ENCODE measurements at places on chromosomes 7 and 10.

DNA sequence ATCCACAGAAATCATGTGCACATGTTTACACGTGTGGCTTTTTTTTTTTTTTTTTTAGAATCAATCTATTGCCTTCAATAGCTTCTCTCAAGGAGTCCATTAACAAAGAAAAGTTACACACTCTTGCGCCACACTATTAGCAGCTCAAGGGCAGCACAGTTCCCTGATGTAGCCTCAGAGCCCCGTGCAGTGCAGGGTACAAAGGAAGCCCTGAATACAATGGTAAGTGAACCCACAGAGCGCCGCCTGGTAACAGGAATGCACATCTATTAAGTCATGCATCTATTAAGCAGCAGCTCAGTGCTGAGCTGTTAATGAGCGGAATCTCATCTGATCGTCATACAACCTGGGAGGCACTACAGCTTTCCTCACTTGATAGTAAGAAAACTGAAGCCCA, 113.7 kb upstream of the PDLIM1 start:
- DNase-seq = no peak

- DNase-seq = no peak
Observed at GRCh38 chr7:15554081-15554480, 7.7 kb downstream of the AGMO start.

- no peak for DNase-seq
Observed at GRCh38 chr7:130912082-130912861, 178.3 kb upstream of the KLF14 start.

- no peak for DNase-seq
Observed at GRCh38 chr7:112144284-112145059, 61.7 kb downstream of the DOCK4 start.

- DNase-seq = peak; percentile 9
Observed at GRCh38 chr7:88243345-88243909, 23.6 kb upstream of the SRI start.

DNA sequence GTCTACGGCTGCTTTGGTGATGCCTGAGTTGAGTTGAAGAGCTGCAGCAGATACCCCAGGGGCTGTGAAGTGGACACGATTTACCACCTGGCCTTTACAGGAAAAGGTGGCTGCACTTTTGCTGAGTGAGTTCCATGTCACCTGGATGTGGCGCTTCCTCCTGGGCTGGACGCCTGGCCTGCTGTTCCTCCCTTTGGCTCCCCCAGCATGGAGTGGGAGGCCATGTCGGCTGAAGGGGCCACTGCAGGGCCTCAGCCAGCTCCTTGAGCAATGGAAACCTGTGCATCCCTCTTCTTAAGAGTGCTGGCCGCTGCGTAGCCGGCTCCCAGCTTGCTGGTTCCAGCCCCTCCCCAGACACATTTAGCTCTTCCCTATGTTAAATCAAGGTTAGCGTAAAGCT, 221.0 kb downstream of the GLRX3 start:
- DNase-seq = no peak

GRCh38 chr10:86708783-86709380, 40.6 kb downstream of the LDB3 start:
- DNase-seq = no peak

DNA sequence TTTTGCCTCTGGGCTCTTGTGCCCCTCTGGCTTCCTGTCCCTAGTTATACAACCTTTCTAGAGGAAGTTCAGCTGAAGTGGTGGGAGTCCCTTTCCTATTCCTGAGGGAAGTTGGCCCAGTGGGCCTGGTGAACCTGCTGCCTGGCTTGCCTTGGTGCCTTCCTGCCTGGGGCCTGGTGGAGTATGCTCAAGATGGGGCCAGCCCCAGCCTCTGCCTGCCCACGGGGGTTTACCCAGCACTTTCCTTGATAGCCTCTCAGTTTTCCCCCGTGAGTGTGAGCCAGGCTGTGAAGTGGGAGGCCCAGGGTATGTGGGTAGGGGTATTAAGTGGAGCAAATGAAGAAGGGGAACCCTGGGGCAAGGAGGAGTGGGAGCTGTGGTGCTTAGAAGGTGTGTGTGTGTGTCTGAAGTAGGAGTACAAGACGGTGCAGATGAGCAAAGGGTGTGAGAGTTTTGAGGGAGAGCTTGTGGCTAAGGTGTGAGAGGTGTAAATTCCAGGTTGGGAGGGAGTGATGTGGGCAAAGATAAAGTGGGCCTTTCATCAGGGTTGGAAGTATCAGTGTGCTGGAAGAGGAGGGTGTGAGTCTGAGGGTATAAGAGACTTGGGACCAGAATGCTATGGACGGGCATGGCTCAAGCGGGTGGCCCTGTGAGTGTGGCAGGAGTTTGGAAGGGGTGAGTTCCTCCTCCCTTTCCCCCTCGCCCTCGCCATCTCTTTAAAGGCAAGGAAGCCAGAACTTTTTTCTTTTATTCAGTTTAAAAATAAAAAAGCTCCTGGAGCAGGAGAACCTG, 10.9 kb upstream of the PAX2 start:
- DNase-seq = no peak

- no peak for DNase-seq
Observed at GRCh38 chr7:135321556-135321955, 87.9 kb downstream of the STRA8 start.

- DNase-seq = no peak
Observed at GRCh38 chr7:3282457-3282856, 18.6 kb upstream of the SDK1 start.

GRCh38 chr7:2516194-2516555, 3.4 kb upstream of the LFNG start:
- no peak for DNase-seq

GRCh38 chr7:147363101-147363500, 1227.5 kb upstream of the C7orf33 start:
- no peak for DNase-seq

GRCh38 chr10:48464121-48464870, 140.6 kb downstream of the ARHGAP22 start:
- no peak for DNase-seq

GRCh38 chr10:45468079-45468478, 94.1 kb downstream of the ALOX5 start:
- no peak for DNase-seq

GRCh38 chr7:85103962-85104361, 82.9 kb downstream of the SEMA3D start:
- DNase-seq = no peak

DNA sequence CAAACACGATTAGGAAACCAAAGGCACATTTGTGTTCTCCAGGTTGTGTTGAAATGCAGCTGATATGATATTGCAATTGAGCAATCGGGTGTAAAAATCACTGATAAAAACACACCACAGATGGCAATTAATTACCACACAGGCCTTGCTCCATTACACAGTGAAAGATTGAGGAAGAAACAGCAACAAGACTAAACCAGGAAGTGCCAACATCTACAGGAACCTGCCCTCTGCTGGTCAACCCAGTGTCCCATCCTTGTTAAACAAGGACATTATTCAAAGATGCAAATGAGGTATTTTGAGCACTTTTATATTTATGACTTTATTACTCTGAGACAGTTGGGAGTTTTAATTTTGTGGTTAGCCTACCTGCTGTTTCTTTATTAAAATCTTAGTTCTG, 765.6 kb upstream of the GHITM start:
- peak; percentile 0 for DNase-seq

DNA sequence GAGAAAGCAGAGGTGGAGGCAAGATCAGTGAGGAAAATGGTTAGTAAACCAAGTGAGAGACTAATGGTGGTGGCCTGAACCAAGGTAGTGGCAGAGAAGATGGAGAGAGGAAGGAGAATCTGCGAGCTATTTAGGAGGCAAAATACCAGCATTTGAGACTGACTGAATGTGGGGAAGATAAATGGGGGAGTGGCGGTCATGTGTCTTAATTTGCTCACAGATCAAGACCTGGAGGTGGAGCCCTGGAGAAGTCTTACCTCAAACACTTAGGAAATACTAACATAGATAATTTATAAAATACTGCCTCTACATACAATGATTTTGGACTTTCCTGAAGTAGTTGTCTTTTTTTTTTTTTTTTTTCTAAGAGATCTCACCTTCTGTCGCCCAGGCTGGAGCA, 34.7 kb downstream of the ICA1 start:
- no peak for DNase-seq

DNA sequence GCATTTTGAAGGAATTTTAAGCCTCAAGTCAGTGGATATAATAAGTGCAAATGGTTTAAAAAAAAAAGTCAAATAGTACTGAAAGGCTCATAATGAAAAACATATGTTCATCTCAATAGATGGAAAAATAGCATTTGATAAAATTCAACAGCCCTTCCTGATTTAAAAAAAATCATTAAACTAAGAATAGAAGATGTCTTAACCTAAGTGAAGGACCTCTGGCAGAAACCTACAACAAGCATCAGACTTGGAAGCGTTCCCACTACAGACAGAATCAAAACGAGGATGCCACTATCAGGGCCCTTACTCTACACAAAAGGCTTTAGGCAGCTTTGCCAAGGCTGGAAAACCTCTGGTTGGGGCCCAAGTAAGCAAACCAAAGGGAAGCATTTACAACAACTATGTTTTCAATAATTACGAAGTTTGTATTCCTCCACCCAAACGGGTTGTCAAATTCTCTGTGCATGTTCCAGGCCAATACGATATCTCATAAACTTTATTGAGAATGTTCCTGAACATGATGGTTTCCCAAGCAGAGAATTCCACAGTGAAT, 45.1 kb downstream of the CYTH3 start:
- no peak for DNase-seq

GRCh38 chr10:74750848-74751274, 75.5 kb upstream of the KAT6B start:
- no peak for DNase-seq

- peak; percentile 45 for DNase-seq
Observed at GRCh38 chr7:105691680-105692564, 110.6 kb upstream of the EFCAB10 start.

DNA sequence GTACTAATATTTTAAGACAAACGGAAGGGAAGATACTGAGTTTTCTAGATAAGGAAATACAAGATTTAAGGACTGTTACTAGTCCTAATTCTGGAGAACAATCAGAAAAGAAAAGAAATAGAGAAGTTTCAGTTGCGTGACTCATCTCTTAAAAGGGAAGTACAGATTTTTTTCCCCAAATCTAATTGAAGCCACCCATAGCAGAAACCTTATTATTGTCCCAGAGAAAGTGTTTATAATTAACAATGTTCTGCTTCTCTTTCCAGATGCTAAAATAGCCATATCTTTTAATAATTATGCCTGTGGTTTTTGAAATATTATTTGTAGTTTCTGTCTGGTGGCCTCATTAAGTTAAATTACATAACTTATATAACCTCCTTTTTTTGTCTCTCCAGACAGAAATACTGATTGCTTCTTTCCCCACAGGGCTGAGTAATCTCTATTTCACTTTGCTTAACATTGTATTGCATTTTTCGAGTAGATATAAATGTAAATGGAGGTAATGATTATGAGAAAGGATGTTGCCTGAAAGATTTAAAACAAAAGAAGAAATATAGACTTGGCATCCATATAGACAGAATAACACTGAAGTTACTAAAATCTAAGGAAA, 240.7 kb upstream of the MBL2 start:
- no peak for DNase-seq

- DNase-seq = peak; percentile 11
Observed at GRCh38 chr10:20494474-20494873, 402.6 kb downstream of the NEBL start.

DNA sequence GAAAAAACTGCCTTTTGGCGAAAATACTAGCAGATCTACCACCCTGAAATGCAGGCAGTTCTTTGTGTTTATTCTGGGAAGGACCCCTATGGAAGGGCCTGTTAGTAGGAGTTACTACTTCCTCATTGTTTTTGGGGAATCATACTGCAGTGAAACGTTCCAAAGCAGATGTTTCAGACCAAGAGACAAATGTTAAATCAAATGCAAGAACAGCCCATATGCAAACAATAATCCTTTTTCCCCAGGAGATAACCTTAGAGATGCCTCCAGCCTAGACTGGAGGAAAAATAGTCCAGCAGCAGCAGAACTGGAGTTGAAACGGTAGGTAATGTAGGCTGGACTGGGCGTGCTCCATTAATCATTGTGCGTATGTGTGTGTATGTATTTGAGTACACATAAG, 65.9 kb upstream of the VWDE start:
- no peak for DNase-seq

- DNase-seq = no peak
Observed at GRCh38 chr7:136868496-136869000, at the start of gene CHRM2. CHRM2 (plus strand) TSS chr7:136868652; CDS start chr7:137014866, 146,214 bp downstream.

GRCh38 chr7:25181532-25181931, 46.8 kb downstream of the NPVF start:
- no peak for DNase-seq

DNA sequence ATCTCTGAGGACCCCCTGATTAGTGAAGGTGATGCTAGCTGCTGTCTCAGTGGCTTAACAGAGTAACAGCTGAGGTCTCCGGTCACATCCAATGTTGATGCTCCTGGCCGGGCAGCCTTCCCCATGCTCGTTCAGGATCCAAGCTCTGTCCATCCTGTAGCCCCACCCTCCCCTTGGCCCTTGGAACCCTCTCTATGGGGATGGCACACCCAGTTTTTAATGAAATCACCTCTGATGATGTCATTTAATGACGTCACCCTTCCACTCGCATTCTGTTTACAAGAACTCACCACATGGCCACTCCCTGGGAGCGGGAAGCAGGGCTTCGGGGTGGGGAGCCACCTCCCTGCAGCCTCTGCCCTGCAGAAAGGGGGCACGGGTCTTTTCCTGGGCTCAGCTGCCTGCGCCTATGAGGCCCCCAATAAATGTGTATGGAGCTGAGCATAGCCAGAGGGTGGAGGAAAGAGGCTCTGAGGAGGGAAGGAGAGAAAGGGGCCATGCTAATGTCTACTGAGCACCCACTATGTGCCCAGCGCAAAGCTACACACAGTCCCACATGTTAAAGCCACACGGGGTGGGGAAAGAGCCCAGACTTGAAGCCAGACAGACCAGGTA, 95.5 kb downstream of the OAT start:
- no peak for DNase-seq

DNA sequence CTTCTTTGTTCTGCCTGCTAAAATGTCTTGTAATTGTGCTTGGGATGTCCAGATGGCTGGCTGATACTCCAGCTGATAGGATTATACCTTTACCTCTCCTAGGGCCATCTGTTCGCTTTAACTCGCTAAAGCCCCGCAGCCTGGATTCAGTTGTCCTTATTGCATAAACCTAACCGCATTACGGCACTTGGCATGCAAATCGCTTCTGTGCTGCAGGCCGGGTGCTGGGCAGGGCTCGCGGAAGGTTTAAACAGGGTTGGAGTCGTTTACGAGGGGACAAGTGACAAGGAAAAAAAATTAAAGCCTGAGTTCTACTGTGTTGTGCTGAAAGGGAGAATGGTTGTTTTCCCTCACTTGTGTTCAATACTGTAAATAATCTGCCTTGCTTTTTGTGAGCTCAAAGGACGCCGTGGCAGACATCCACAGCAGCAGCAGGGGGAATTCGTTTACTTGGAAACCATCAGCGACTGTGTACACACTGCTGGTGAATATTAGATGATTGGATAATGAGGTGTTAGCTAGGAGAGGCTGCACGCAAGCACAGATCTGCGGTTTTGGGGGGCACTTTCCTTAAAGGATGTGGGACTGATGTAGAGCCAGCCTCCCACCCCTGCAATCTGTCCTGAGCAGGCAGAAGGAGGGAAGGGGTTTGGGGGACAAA, 93.0 kb downstream of the EBF3 start:
- DNase-seq = no peak

GRCh38 chr10:14507176-14507575, 176.5 kb upstream of the FRMD4A start:
- peak; percentile 31 for DNase-seq
